ENCODE measurements at places on chromosomes 4 and X.

GRCh38 chrX:24314019-24314635 is at the start of gene SUPT20HL2:
TSS of gene SUPT20HL2 (minus strand) at chrX:24314069. CDS start at chrX:24313315, 754 bp downstream.
- no peak for DNase-seq

DNA sequence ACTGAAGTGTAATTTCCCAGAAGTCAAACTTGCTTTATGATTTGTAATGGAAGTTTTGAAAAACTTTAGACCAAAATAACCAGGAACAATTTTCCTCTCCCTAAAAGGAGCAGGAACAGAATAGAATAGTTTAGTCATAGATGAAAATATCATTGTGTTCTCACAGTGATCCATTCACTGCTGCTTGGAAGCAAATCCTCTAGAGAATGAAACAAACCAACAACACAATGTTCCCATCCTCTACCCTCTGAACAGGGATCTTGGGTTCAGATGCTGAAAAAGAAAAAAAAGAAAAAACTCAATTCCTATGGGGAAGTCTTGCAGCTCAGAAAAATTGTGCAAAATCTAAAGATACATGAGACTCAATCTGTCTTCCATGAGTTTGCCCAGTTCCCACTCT is 12.2 kb downstream of the DSPP start:
- DNase-seq: no peak

GRCh38 chrX:134758652-134759051 is 100.4 kb upstream of the PLAC1 start:
- no peak for DNase-seq

- DNase-seq: no peak
Observed at GRCh38 chrX:72373136-72373535, 67.4 kb upstream of the CITED1 start.

DNA sequence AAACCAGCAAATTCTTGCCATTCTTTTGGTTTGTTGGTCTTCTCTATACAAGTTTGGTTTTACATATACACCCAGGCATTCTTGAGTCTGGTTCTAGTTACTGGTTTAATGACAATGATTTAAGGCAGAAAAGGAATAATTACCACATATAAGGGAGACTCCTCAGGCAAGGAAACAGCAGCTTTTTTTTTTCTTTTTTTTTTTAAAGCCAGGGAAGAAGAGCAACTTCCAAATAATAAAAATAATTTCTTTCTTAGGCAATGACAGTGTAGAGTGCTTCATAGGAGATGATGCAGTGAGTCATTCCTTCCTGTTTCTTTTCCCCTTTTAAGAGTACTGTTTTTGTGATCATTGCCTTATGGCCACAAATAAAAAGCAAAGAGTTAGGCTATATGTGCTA is 289.7 kb downstream of the DKK2 start:
- peak; percentile 97 for DNase-seq

- no peak for DNase-seq
Observed at GRCh38 chrX:138690591-138690990, 20.9 kb downstream of the FGF13 start.

DNA sequence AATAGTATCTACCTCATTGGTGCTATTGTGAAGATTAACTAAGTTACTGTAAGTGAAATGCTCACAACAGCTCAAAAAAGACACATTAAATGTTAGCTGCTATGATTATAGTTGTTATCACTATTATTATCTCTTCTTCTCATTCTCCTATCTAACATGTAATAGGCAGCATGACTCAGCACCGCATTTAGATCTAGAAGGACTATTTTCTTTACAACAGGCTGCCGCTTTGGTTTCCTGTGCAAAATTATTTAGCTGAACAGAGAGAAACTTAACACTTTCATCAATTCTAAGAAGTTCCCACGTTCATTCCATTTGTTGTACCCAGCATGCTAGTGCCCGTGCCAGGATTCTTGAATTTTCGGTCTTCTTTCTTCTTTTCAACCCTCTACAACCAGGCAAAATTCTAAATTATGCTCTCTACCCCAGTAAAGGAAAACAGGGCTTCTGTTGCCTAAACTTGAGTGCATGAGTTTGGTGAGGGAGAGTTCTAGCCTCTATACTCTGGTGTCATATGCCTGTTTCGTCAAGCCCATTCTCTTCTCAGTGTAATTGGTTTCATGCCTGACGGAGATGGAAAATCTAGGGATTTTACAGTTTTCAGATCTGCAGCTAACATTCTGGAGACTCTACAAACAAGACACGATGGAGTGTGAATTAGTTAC is 378.9 kb downstream of the PPP1R2C start:
- DNase-seq: no peak

- no peak for DNase-seq
Observed at GRCh38 chr4:102338405-102338804, 6.9 kb downstream of the SLC39A8 start.

DNA sequence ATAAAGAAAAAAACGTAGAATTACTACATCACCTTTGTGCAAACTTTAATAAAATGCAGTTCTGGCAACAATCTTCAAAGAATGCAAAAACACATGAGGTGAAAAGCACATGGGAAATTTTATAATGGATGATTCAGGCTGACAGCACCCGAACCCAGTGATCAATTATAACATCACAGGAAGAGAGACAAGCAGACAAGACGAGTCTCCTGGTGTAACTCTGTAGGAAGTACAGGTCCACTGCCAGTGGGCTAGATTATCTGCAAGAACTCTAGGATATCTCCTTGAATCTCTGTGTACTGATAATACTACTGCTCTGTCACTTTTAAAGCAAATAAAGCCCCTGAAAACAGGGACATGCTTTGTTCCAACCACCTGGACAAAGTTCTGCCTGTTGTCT is 58.9 kb upstream of the NXF3 start:
- no peak for DNase-seq

GRCh38 chr4:69831646-69832325 is 28.2 kb downstream of the SULT1E1 start:
- no peak for DNase-seq

- no peak for DNase-seq
Observed at GRCh38 chrX:121823406-121823805, 776.0 kb downstream of the GLUD2 start.

- DNase-seq: no peak
Observed at GRCh38 chr4:166274136-166274761, 401.2 kb downstream of the TLL1 start.

GRCh38 chrX:15820106-15821073 is 30.1 kb downstream of the ZRSR2 start:
- DNase-seq: no peak

Data from AG10803 (cell line).